ENCODE measurements at places on chromosomes 12 and 14.

GRCh38 chr14:89440986-89441909 lies 24.2 kb upstream of the FOXN3 start:
- DNase-seq = no peak

DNA sequence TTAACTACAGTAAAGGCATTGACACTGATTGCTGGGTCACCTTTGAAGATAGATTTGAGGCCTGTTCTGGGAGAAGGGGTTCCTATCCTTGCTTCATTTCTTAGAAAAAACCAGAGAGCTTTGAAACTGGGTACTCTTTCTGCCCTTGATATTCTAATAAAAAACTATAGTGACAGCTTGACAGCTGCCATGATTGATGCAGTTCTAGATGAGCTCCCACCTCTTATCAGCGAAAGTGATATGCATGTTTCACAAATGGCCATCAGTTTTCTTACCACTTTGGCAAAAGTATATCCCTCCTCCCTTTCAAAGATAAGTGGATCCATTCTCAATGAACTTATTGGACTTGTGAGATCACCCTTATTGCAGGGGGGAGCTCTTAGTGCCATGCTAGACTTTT lies 36.4 kb downstream of the CAND1 start:
- no peak for DNase-seq

GRCh38 chr12:91355150-91356006 lies 172.8 kb upstream of the DCN start:
- no peak for DNase-seq

DNA sequence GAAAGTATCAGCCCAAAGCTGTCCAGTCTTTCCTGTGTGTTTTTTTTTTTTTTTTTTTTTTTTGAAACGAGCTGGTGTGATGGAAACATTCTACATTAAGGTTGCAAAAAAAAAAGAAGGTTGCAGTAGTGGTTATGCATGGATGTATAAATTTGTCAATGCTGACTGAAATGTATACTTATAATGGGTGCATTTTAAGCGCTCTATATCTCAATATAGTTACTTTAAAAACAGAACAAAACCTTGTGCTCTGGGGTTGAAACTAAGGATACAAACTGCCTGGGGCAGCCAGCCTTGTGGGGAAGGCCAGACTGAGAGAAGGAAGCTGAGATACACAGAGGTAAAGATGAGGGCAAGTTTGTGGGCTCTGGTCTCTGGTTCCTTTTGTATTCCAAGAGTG lies 87.3 kb upstream of the RMST start:
- DNase-seq = no peak

GRCh38 chr12:32606443-32606842 lies 72.7 kb upstream of the DNM1L start:
- no peak for DNase-seq

DNA sequence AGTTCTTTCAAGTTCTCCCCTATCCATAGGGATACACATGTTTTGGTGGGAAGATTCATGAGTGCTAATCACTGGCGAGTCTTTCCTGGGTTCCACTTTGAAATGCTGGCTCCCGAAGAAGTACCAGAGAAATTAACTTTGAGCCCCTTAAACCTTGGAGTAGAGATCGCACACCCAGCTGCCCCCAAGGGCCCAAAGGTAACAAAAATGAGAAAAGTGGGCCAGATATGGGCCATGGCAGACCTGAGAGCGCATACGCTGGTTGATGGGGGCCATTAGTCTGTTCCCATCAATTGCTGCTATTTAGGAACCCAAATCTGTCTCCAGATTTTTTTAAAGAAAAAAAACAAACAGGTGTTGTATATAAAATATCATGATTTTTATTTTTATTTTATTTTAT lies 2.1 kb downstream of the GSTZ1 start:
- DNase-seq = no peak
